ENCODE measurements at places on chromosomes 3 and 15.

- no peak for DNase-seq
Measured at GRCh38 chr15:101458158-101458900, 31.2 kb downstream of the PCSK6 start.

GRCh38 chr3:132262305-132262704, 54.9 kb upstream of the ACP3 start:
- DNase-seq, result no peak

- DNase-seq, result no peak
Measured at GRCh38 chr15:48945386-48945785, 18.3 kb downstream of the SHC4 start.

- no peak for DNase-seq
Measured at GRCh38 chr15:53548236-53548635, 211.2 kb downstream of the WDR72 start.

- DNase-seq, result peak; percentile 86
Measured at GRCh38 chr15:31255732-31256377, 70.8 kb upstream of the KLF13 start.

GRCh38 chr3:85360742-85361387, 402.1 kb downstream of the CADM2 start:
- peak; percentile 5 for DNase-seq

- no peak for DNase-seq
Measured at GRCh38 chr3:111890051-111890580, 31.1 kb downstream of the PHLDB2 start.

- DNase-seq, result peak; percentile 91
Measured at GRCh38 chr15:74787251-74788041, 5.6 kb downstream of the CSK start.

GRCh38 chr15:44347495-44347894, 59.0 kb downstream of the GOLM2 start:
- DNase-seq, result no peak

DNA sequence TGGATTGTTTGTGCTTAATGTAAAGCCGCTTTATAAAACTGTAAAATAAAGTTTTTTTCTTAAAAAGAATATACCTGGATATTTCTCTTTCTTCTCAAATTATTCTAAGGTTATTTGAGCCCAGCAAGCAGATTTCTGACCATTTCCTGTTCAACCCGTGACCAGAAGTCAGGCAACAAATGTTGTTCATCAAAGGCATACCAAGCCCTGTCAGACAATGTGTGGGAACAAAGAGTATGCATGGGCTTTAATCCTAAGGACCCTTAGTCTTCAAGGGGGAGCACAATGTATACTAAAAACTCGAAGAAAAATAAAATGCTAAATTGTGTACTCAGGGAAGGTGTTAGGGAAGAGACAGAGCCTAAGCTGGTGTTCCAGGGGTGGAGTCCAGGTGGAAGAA, 26.6 kb upstream of the PAQR5 start:
- DNase-seq, result no peak
